Stimulated activated CD8-positive, alpha-beta memory T cell treated with anti-CD3 and anti-CD28 coated beads, Interleukin-15, amount 100 ng/mL, for 24 hours (primary cell): ENCODE measurements at places on chromosomes 4 and X.

- DNase-seq = no peak
Observed at GRCh38 chrX:54818221-54818620, 10.7 kb downstream of the MAGED2 start.

DNA sequence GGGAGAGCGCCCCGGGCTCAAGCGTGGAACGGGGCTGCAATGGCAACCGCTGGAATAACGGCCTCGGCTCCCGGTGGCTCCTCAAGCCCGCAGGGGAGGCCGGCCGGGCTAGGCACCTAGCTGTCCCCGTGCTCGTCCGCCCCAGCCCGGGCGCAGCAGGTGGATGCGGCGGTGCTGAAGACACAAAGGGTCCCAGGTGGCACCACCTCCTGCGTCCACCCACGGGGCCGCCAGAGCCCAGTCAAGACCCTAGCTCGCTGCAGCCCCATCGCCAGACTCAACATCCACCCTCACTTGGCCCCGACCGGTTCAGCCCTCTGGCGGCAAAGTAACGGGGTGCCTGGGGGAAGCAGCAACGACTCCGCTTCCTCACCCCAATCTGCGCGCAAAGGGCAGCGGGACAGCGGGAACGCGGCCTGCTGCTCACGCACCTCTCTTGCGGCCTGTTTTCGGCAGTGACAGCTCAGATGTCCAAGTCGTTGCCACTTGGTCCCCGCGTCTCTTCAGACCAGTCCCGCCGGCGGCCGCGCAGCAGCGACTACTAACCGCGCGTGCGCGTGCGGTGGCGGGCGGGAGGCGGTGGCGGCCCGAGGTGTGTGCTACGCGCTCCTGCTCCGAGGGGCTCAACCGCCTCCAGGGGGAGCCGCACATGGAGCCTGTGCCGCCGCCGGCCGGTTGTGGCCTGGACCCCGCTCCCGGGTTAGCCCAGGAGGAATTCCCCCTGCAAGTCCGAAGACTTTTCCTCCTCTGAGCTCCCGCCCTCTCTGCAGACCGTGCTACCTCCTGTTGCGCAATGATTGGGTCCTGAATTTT is at the start of gene CLGN:
Gene CLGN (minus strand): TSS at position 543 of the 813 bp plus-strand sequence. CDS start 14,570 bp downstream, outside the sequence.
- peak; percentile 37 for DNase-seq

DNA sequence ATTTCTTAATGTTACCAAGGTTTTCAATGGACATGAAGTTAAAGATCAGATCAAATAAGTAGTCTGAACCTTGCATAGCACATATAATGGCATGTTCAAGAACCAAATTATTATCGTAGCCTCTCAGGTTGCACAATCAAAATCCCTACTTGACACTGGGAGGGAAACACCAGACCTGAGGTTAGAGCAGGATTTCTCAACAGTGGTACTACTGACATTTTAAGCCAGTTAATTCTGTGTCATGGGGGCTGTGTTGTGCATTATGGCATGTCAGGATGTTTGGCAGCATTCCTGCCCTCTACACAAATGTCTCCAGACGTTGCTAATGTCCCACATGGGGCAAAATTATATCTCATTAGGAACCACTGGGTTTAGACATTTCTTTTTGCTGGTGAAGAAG is 20.8 kb downstream of the RLIM start:
- DNase-seq = no peak

GRCh38 chrX:139969286-139969685 is 4.0 kb upstream of the CXorf66 start:
- no peak for DNase-seq

GRCh38 chrX:107845625-107846024 is 20.0 kb downstream of the MID2 start:
- DNase-seq = no peak
